ENCODE measurements at places on chromosomes 2 and 18. TPM values are rescaled to one million over a fixed set of nuclear protein-coding genes. Genes with fewer than 3 reads are reported as not detected.
A peak's percentile ranks its signal among the peaks of the same experiment; 100 is the strongest.

DNA sequence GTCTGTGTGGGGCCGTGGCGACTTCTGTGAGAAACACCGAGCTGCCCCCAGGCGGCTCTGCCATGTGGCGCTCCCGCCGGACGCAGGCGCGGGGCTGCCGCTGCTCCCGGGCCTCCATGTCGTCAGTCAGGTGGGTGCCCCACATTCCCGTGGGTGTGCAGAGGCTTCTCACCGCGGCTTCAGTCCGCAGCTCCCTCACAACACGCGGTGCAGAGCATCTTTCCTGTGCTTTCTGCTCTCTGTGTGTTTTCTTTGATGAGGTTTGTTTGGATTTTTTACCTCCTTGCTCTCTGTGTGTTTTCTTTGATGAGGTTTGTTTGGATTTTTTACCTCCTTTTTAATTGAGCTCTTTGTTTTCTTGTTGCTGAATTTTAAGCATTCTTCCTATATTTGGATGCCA is 13.0 kb downstream of the AQP12A start:
- DNase-seq: no peak

GRCh38 chr2:122831649-122832048 is 1076.2 kb downstream of the TSN start:
- DNase-seq: no peak

- DNase-seq: no peak
Measured at GRCh38 chr2:45649462-45649857, 2.0 kb upstream of the PRKCE start.

DNA sequence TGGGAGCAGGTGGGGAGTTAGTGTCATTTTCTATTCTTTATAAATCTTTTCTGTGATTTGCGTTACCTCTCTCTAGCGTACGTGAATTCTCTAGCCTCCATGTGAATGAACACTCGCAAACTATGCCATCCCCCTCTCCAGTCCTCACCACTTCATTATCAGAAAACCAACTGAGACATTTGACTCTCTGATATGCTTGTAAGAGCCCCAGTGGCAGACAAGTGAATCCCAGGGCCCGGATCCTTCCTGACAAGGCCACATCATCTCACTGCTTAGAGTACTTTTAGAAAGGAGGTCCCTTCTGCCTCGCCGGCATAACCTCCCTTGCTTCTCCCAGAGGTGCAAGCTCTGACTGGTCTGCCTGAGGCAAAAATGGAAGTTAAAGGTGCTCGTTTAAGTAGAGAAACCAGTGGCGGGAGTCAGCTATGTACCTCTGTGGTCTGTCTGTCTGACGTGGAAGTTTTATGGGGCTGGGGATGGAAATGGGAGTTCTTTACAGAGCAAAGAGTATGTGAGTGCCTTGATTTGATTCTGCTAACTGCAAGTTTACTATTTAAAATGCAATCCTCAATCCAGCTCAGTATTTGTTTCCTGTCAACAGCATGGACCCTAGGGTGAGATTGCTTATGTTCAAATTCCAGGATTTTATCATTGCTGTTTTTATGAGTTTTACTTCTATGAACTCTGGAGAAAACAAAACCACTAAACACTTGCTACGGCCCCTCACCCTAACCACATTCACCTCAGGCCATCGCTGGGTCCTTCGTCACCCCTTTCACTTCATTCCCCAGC is 114.9 kb upstream of the MSTN start:
- no peak for DNase-seq

- no peak for DNase-seq
Measured at GRCh38 chr2:178202927-178203326, 8.6 kb downstream of the OSBPL6 start.

DNA sequence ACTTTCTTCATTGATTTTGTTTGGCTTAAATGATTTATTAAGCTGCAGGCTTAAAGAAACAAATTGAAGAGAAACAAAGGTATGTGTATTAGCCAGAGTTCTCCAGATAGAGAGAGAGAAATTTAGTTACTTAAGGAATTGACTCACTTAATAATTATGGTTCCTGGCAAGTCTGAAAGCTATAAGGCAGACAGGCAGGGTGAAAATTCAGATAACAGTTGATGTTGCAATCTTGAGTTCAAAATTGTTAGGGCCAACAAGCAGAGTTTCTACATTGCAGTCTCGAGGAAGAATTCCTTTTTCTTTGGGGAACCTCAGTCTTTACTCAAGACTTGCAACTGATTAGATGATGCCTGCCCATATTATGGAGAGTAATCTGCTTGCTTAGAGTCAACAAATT is 593.5 kb downstream of the ADCYAP1 start:
- no peak for DNase-seq

- DNase-seq: no peak
Measured at GRCh38 chr18:13280070-13280795, 61.7 kb downstream of the LDLRAD4 start.

DNA sequence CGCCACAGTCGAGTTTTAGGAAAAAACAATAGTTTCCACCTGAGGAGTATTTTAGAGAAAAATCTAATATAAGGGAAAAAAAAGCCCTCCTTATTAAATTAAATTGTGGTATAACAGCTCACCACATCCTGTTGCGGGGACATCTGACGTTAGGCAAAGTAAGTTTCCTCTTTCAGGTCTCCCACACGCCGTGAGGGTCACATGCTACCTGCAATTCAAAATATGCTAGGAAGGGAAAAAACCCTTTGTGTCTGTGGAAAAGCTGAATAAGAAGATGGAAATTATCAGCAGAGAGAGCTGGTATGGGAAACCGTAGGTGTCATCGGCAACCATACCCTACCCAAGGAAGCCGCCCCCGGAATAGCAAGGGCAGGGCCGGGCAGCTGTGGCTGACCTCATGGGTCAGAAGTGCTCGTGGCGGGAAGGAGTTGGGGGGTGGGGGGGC is 128.0 kb downstream of the NFATC1 start:
- DNase-seq: no peak

- DNase-seq: no peak
Measured at GRCh38 chr2:191797942-191798876, 48.7 kb downstream of the CAVIN2 start.

DNA sequence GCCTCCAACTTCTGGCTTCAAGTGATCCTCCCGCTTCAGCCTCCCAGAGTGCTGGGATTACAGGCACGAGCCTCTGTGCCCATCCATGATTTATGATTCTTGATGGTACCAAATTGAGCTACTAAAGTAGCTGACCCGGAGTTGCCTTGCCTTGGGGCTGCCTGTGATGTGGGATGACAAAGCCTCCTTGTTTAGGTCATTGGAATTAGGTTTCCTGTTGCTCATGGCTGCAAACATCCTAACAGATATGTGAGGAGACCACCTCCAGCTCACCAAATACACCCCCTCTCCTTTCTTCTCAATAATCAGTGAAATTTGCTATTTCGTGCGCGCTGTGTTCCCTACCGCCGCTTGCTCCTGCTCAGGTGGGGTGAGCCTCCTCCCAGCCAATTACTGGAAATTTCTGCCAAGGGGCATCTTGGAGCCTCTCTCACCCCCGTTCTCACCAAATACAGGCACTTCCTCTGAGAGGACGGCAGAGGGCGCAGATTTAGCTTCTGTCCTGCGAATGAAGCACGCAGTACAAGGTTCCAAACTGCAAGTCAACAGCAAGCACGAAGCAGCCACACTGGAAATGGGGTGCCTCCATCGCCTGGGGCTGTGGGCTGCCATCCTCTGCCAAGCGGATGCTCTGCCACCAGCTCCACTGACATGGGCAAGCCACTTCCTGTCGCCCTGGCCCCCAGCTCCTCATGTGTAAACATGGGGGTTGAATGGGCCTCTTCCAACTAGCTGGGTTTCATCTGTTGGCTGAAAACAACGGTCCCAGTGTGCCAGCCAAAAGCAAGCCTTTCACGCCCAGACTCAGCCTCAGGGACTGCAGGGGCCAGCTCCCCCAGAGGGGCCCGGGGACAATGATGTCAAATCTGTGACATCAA is 71.7 kb downstream of the NCAPH start:
- peak; percentile 71 for DNase-seq

DNA sequence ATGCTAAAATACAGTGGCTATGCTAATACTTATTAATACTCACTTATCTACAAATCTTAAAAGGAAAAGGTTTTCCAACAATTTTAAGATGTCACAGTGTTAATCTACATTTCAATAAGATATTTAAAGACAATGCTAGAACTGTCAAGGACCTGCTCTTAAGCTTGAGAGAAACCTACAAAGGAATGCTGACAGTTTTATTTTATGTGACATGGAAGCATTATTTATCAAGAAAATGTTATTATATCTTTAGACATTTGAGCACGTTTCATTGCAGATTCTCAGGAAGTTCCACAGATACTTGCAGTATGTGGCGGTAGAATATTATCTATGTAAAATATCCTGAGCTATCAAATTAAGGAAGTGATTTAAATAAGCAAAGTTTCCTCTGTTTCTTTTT is 1255.7 kb upstream of the ZEB2 start:
- DNase-seq: no peak

GRCh38 chr2:41206004-41206403 is 754.1 kb upstream of the SLC8A1 start:
- DNase-seq: no peak

GRCh38 chr2:215573496-215573895 is 137.6 kb upstream of the FN1 start:
- no peak for DNase-seq

- no peak for DNase-seq
Measured at GRCh38 chr2:190443778-190444481, 35.8 kb downstream of the MFSD6 start.

- DNase-seq: no peak
Measured at GRCh38 chr2:86500325-86501083, 59.3 kb downstream of the KDM3A start.

- DNase-seq: peak; percentile 12
Measured at GRCh38 chr2:46493971-46494250, 14.5 kb downstream of the TMEM247 start.

GRCh38 chr2:85369500-85369899 is 14.9 kb downstream of the ELMOD3 start:
- no peak for DNase-seq

GRCh38 chr2:227653419-227653818 is 13.2 kb upstream of the SCYGR5 start:
- DNase-seq: no peak

DNA sequence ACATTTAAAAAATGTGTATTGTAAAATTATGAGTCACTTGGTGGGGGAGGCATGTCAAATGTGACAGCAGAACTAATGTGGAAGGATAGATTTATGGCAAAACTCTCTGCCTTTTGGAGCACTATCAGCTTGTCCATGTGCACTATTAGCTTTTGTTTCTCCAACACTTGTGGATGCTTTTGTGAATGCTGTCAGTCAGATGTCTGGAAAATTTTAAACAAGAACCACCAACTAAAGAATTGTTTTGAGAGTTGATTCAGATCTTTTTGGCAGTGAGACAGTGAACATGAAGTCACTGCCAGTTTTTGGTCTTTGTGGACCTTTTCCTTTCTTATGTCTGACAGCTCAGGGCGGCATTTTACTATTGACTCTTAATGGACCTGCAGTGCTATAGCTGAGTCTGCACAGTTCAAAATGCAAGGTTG is 72.4 kb downstream of the KIAA1328 start:
- DNase-seq: no peak

GRCh38 chr2:142094233-142094632 is 36.6 kb downstream of the LRP1B start:
- DNase-seq: no peak

GRCh38 chr2:34719206-34719605 is 1120.1 kb upstream of the FAM98A start:
- no peak for DNase-seq

- DNase-seq: no peak
Measured at GRCh38 chr2:182043021-182043420, 57.4 kb downstream of the PPP1R1C start.

DNA sequence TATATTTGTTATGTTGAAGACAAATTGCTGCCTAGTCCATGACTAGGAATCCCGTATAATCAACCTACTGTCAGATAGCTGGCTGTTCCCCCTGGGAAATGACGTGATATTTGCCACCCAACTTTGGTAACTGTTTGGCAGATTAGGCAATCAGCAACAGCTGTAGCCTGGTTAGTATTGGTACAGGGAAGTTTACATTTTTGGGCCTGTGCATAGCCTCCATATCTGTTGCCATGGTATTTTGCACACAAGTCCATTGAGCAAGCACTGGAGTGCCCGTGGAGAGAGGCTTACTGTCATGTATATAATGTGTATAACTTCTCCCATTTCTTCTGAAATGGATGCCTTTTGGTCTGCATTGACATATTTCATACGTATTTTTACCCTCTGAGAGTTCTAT is 27.7 kb downstream of the BIRC6 start:
- no peak for DNase-seq

GRCh38 chr2:8520791-8521344 is 161.0 kb upstream of the ID2 start:
- no peak for DNase-seq

- no peak for DNase-seq
Measured at GRCh38 chr2:39706312-39706711, 40.6 kb downstream of the TMEM178A start.

GRCh38 chr2:105671156-105671555 is 73.6 kb upstream of the NCK2 start:
- DNase-seq: no peak

DNA sequence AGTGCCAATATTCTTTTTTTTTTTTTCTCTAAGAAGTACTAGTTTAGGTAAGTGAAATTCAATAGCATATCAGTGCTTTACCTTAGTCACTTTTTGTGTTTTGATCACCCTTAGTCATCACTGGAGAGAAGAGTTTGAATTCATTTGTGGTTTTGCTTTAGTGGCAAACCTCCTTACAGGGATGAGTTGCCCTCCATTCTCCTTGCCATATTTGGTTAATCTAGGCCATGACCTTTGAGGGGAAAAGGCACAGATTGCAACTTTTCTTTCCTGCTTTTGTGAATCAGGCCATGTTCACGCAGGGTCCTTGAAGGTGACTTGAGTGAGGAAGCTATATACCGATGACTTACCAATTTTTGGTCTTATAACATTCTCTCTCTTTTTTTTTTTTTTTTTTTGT is 34.4 kb downstream of the PLEKHA3 start:
- no peak for DNase-seq

GRCh38 chr2:109525836-109526235 is 87.9 kb downstream of the SEPTIN10 start:
- no peak for DNase-seq

TDRD15 gene
- not detected for total RNA-seq

FAM117B gene
- 9.8 TPM for total RNA-seq

KCNS3 gene
- total RNA-seq: 0.14 TPM

MREG gene
- total RNA-seq: 43.8 TPM

EVX2 gene
- not detected for total RNA-seq

CCDC148 gene
- 6.3 TPM for total RNA-seq

TRABD2A gene
- total RNA-seq: 1.4 TPM

CTAGE1 gene
- not detected for total RNA-seq

DYNAP gene
- not detected for total RNA-seq

RRM2 gene
- 169 TPM for total RNA-seq

GKN1 gene
- not detected for total RNA-seq

MRO gene
- total RNA-seq: not detected

METTL4 gene
- 20.1 TPM for total RNA-seq

DAW1 gene
- total RNA-seq: 5.4 TPM

TUBB8B gene
- total RNA-seq: 0.91 TPM

CRYGD gene
- not detected for total RNA-seq

DSEL gene
- total RNA-seq: 0.18 TPM

TMEM198 gene
- total RNA-seq: 9.1 TPM

SERPINB4 gene
- not detected for total RNA-seq

HOXD8 gene
- total RNA-seq: not detected
